HT-29 (cell line): ENCODE measurements at places on chromosomes 6 and 20. TPM values are rescaled to one million over a fixed set of nuclear protein-coding genes. Genes with fewer than 3 reads are reported as not detected.

GRCh38 chr6:89542866-89543265 is 95.7 kb downstream of the LYRM2 start:
- DNase-seq: no peak

DNA sequence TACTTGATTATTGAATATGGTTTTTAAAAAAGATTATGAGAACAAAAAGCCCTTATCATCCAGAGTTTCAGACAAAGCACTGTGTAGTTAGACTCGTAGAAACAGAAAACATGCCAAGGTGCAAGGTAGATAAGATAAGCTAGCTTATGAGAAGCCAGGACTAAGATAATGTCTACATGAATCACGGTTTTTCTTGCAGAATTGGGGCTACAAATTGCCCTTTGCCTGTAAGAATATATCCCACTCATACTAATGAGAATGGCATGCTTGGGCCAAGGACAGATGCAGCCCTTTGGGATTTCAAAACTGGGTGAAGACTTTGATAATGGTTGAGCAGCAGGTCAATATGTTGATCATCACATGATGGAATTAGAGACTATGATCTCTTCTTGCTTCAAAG is 165.3 kb upstream of the PREP start:
- DNase-seq: no peak

DNA sequence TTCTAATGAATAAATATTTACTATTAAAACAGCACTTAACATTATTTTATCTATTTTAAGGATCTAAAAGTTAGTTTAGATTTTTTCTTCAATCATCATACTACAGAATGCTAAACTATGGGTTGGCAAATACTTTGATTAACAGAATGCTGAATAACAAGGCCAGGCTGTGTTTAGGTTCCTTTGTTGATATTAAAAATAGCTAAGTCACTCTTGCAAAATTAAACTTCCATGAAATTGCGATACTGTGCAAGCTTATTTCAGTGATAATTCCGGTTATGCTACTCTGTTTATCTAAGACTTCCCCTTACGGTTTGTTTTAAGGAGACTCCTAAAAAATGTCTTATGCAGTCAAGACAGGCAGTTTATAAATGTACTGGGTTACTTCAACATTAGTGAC is 2.8 kb downstream of the RNF24 start:
- DNase-seq: no peak

The EYS gene
- 0.13 and 0.23 TPM in 2 replicates for total RNA-seq

The MUC21 gene
- not detected in 2 replicates for total RNA-seq

DNA sequence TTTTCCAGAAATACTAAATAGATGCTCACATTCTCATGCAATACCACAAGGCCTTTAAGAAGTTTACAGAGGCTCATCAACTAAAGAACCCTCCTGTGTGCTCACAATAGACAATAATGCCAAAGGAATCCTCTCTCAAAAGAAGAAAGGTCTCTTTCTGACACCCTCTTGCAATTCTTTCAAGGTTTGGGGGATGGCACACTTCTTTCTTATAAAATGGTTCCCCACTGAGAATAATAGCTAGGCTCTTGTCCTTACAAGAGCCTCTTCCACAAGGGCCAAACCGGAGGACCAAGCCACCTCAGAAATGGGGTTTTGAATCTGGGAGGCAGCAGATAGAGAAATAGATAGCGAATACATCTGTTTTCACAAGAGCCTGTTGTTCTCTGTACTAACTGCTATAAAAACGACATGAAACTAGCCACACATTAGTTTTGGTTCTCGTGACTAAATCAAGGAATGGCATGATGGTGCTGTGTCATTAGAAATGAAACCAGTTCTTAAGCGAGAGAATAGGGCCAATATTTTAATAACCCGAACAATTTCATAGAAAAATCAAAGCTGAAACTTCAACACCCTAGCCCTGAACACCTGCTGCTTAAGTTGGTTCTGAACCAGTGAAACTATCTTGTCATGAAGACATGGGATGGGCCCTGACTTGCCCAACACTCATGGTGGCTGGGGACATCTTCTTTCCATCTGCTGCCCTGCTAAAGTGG is 81.1 kb downstream of the PRDM1 start:
- DNase-seq: no peak

GRCh38 chr6:118618676-118619377 is 32.6 kb downstream of the CEP85L start:
- peak; percentile 63 for DNase-seq

The CLPSL2 gene
- not detected in 2 replicates for total RNA-seq

GRCh38 chr20:41446456-41446855 is 79.8 kb upstream of the EMILIN3 start:
- DNase-seq: no peak

- no peak for DNase-seq
These were observed 102.3 kb upstream of the ZNF217 start for GRCh38 chr20:53695797-53696527.

DNA sequence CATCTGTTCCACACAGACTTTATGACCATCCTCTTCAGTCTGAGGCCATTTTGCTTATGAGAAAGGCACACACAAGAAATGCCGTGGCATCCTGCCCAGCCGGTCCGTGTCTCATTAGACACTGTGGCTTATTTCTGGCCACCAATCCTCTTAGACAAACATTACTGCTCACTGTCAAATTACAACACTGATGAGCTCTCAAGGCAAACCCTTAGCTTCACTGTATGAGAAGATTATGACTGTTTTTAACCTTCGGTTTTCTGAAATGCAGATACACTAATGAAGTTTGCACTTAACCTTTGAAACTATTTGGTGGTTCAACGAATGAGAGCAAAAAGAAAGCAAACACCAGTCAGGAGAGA is 50.5 kb upstream of the DST start:
- peak; percentile 91 for DNase-seq

DNA sequence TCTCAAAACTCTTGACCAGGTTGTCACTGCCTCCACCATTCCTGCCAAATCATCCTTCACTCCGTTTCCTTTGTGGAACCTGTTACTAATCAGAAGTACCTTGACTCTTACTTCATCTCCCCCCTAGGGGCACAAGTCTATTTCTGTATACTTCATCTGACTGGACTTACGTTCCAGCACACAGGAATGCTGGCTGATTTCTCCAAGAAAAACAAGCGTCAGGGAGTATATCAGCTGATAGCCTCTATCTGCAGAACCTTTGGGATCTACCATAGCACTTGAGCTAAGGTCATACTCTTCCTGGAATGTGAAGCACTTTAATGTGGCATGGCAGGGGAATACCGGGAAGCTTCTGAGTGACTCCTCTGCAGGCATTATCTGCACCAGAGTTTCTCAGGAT is 178.1 kb upstream of the MOCS1 start:
- DNase-seq: peak; percentile 8

The BCAS4 gene
- total RNA-seq: 4.4 and 14.8 TPM in 2 replicates

DNA sequence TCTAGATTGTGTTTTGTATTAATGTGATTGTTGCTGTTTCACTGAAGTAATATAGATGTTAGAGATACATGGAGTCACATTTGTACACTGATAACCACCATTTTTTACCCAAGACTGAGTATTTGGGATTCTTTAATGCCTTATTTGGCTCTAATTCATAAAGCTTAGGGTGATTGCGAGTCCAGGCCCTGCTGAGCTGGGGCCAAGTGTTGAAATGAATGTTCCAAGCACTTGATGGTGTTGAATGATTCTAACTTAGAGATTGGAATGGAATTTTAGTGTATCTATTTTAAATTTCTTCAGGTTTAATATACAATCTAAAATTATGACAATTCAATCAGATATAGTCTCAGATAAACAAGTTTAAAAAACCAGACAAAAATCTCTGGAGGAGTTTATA is 329.4 kb upstream of the SLC35B3 start:
- no peak for DNase-seq

GRCh38 chr20:1469925-1470571 is 3.4 kb upstream of the NSFL1C start:
- DNase-seq: peak; percentile 97

GRCh38 chr6:16504609-16505008 is 256.7 kb downstream of the ATXN1 start:
- no peak for DNase-seq

The SLC17A3 gene
- not detected in 2 replicates for total RNA-seq

DNA sequence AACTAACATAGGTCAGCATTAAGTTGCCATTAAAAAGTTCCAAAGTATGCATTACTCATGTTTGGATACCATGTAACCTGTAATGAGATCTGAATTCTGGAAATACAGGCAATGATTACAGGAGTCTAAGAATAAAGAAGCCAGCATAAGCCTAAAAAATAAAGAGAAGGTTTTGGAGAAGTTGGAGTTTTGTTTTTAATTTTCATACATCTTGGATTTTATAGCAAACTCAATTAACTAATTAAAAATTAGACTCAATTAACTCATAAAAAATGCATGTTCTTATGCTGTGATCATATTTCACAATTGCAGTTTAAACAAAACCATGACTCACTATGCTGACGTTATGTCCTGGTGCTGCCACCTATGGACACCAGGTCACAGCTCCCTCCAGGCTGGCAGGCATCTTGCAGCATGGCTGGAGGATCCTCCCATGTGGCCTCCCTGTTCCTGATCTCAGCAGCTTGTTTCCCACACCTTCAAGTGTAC is 648.8 kb upstream of the AGPAT4 start:
- peak; percentile 84 for DNase-seq
